ENCODE measurements at places on chromosomes 6 and 20.

GRCh38 chr20:49938173-49939163 lies 2.3 kb downstream of the RNF114 start:
- no peak for DNase-seq

- no peak for DNase-seq
Measured at GRCh38 chr20:34970193-34970840, 14.6 kb downstream of the MYH7B start.

- no peak for DNase-seq
Measured at GRCh38 chr6:108735310-108736001, 112.8 kb upstream of the ARMC2 start.

DNA sequence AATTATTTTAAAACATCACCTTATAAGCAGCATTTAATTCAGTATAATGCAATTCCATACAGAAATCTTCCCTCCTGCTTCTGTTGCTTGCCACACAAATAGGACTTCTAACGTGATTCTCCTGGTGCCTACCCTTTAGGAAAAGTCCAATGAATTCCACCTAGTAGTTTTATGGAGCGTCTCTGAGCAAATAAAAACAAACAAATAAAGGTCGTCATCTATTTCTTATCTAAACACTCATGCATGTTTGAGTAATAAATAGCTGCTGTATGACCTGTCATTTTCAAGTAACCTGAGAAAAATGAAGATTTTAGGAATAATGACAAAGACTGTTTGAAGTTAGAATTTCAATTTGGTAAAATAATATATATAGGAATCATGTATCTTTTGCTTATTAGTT lies 102.7 kb downstream of the BMP5 start:
- no peak for DNase-seq

DNA sequence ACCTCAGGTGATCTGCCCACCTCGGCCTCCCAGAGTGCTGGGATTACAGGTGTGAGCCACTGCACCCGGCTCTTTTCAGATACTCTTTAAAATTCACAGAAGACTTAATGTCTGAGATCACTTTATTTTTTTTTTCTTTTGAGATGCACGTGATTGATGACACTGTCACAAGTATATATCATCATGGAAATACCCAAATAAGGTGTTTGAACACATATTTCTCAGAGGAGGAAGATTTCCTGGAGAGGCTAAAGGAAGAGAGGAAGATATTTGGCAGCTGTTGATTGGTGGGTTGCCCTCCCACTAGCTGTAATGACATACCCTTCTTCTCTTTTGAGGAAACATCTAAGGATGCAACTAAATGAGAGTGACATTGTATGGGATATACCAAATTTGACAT lies 225.9 kb upstream of the CITED2 start:
- no peak for DNase-seq

- DNase-seq = no peak
Measured at GRCh38 chr6:91744566-91744965, 1157.7 kb upstream of the MAP3K7 start.

DNA sequence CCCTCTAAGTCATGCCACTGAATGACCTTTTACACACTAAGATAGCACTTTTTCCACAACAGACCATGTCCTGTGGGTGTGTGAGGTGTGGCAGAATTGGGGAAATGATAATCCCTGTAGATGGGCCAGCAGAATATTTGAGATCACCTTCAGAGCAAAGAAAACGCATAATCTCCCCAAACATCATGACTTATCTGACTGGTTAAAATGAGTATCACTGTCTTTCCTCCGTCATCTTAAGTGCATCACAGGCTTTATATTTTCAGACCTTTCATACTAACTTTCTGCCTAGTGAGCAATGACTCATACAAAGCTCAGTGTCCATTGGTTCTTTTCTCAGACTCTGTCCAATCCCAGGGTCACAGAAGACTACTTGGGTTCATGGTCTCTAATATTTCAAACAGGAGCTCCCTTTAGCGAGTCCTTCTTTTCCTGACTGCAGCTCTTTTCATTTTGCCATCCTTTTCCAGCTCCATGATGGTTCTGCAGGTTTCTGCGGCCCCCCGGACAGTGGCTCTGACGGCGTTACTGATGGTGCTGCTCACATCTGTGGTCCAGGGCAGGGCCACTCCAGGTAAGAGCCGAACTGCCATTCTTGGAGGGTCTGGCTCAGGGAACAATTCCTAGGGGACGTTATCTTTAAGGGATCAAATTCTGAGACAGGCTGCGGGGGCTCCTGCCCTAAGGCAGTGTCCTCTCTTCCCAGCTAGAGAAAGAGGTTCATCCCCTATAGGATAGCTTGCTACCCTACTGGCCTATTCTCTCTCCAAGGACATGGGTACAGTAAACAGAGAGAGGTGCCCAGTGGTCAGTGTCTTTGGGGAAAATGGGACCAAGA lies at the start of gene HLA-DPB1:
TSS of gene HLA-DPB1 (plus strand) at position 423 of the 838 bp plus-strand sequence. CDS start at position 475, 52 bp downstream.
- DNase-seq = no peak

- DNase-seq = no peak
Measured at GRCh38 chr6:38213251-38213658, 393.7 kb downstream of the ZFAND3 start.

GRCh38 chr6:192313-192664 lies 100.0 kb upstream of the DUSP22 start:
- DNase-seq = no peak

DNA sequence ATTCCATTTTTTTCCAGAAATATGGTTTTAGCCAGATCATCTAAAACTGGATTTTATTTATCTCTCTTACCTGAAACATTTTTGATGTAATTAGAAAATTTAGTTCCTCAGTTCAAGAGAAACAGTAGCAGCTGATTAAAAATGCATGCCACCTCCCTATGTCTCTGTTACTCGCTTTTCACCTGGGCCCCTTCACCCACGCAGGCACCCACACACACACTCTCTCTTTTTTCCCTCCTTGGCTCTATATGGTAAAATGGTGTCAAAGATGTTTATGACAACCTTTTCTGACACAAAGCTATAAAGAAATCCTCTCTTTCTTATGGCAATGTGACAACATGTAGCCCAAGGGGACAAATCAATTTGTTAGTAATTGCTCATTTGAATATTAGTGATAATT lies 5.8 kb upstream of the SGK1 start:
- no peak for DNase-seq

DNA sequence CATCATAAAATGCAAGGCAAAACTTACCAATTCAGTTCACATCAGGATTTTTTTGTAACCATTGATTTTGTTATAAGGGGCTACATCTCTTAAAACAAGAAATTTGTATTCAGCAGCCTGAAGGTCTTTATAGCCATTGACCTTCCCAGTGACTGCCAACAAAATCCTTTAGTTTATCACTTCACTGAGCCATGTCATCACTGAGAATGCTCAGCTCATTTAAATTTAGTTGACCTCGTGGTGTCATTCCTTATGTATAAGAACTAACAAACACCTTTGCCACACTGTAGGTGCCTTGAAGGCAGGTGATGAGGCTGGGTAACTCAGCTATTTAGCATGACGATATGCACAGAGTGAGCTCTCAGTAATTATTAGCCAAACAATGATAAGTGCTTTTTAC lies 77.7 kb downstream of the GRM1 start:
- DNase-seq = no peak

- DNase-seq = no peak
Measured at GRCh38 chr6:83463886-83464285, 33.0 kb upstream of the ME1 start.

DNA sequence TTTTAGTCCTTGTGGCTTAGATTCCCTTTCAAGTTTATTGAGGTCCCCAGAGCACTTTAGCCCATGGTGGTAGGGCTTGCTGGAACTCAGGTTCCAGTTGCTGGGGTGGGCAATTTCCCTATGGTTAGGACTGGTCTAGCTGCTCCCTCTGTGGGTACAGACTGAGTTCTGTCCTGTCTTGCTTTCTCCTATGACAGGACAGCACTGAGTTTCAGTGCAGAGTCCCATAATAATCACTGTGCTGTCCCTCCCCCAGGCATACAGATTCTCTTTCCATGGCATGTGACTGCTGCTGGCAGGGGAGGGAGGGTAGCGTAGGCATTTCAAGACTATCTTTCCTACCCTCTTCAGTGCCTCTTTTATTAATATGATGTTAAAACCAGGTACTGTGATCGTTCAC lies 17.1 kb upstream of the ERVFRD-1 start:
- no peak for DNase-seq

DNA sequence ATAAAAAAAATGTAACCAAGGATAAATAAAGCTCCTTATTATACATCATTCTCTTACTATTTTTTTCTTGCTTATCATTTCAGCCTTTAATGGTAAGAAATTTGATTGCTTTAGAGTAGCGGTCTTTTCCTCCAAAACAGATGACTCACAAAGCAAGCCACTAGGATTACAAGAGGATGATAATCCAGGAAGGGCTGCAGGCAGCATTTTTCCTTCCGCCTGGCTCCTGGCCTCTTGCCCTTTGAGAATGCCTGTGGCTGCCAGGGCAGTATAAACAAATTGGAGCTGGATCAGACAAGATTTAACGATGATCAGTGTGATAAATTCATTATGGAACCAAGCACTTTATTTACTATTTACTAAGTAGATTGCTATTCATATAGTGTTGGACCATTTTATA lies 9.7 kb upstream of the FBXL4 start:
- no peak for DNase-seq

DNA sequence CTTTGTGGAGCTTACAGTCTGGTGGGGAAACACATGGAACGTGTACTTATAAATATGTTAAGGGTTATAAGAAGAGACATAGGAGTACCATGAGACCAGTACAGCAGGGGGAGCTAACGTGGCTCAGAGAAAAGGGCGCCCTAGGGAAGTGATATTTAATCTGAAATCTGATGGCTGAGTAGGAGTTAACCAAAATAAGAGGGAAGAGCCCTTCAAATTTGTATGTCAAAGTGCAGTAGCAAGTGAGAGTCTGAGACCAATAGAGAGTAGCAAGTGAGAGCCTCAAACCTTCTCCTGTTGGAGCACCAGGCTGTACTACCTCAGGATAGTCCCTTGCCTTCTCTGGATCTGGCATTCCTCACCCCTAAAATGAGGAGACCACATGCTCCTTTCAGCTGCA lies 6.1 kb upstream of the PKIG start:
- no peak for DNase-seq

DNA sequence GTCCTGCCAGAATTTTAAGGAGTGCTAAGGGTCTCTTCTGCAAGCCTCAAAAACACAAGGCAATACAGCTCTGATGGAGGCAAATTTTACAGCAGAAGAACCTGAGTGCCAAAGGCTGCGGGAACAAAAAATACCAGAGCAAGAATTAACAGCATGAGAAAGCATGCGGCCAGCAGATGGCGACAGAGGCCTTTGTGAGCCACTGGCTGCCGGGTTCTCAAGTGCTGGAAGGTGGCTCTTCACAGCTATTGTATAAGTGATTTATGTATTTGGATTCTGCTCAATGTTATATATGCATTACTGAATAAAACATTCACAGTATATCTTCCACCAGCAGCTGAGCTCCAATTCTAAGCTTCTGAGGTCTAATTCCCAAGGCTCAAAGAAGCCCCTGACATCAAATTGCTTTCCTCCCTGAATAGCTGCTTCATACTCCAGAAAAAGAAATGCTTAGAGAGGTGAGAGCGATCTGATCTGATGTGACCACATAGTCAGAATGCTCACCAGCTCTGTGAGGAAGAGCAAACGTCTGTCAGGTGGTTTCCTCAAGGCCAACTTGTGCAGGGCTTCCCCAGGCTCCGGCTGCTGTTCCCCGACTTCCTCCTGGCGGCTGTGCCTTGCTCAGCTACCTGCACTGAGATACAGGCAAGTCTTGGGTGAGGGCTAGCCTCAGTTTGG lies 58.6 kb downstream of the PPP1R3G start:
- DNase-seq = peak; percentile 85

DNA sequence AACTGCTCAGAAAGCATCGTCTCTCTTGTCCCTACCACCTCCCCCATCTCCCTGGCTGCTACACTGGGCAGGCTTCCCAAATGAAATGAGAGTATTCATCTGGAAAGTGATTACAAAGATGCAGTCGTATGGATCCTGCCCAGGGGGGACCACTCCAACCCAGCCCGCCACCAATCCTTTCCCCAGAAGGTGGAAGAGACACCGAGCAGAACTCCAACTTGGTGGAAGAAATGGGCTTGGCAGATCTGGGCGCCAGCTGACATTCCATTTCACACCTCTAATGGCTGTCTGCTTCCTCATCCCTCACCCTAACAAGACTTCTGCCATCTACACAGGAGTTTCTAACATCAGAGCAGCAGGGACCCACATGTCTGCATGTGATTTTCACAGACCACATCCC lies 12.7 kb downstream of the PKHD1 start:
- no peak for DNase-seq

DNA sequence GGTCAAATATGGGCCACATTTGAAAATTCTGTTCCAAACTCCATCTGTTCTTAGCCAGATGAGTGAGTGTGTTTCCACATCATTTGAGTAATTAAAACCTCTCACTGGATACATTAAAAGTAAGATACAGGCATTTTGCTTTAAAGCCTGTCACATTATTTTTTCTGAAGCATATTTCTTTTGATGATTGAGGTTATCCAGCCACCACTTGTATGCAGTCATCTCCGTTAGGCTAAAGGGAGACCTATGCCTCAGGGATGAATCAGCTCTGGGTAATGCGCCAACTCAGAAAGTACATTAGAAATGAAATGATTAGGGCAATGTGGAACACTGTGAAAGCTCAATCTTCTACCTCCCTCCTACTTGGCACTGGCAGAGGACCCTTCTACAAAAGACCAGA lies 90.7 kb downstream of the SNAP25 start:
- DNase-seq = no peak

DNA sequence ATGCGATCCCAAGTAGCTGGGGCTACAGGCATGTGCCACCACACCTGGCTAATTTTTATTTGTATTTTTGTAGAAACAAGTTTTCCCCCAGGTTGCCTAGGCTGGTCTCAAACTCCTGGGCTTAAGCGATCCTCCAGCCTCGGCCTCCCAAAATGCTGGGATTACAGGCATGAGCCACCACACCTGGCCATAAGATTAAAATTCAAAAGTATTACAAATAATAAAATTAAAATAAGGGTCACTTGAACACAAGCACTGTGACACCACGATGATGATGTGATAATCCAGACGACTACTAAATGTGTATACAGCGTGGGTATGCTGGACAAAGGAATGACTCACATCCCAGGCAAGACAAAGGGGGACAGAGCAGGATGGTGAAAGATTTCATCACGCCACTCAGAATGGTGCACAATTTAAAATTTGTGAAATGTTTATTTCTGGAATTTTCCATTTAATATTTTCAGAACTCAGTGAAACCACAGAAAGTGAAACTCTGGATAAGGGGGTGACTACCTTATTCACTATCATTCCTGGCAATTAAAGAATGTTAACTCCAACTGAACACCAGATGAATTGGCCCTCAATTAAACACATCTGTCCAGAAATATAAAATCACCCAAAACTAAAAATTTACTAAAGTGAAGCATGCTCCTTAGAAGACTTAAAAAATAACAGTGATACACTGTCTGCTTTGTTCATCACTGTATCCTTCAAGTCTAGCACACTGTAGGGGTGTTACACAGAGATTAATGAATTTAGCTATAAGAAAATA lies 13.1 kb downstream of the B4GALT5 start:
- no peak for DNase-seq

- DNase-seq = no peak
Measured at GRCh38 chr6:165298875-165299274, 10.5 kb downstream of the C6orf118 start.

GRCh38 chr6:84213217-84213616 lies 14.2 kb downstream of the CEP162 start:
- DNase-seq = no peak
